ENCODE measurements at places on chromosomes 11 and 22.
A peak's percentile ranks its signal among the peaks of the same experiment; 100 is the strongest.

GRCh38 chr11:74069146-74070046, 60.5 kb upstream of the UCP3 start:
- no peak for ATAC-seq
- peaks cover 36% of the 10 kb centered on the region for H3K36me3 ChIP-seq
- no peak overlapping the region for H3K4me3 ChIP-seq
- no peaks in the 10 kb centered on the region for H3K27me3 ChIP-seq
- no peak overlapping the region for H3K27ac ChIP-seq

DNA sequence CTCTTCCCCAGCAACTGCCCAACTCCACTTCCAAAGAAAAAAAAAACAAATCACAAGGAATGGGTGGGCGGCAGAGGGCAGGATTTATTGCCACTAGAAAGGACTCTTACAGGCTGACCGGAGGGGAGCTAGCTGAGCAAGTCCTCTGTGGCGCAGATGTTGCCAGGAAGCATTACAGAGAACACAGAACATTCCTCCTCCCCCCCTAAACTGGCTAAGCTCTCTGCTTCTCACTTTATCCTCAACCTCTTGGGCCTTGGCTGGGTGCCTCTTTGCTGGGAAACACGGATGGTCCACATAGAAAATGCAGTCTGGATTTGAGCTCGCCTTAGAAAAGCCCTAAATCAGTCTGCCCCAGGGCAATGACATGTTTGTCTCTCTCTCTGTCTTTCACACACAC, 12.6 kb upstream of the FJX1 start:
- no peak for ATAC-seq
- H3K4me1 ChIP-seq, result no peaks in the 10 kb centered on the region
- no peak overlapping the region for H3K27ac ChIP-seq
- H3K4me3 ChIP-seq, result no peak overlapping the region

DNA sequence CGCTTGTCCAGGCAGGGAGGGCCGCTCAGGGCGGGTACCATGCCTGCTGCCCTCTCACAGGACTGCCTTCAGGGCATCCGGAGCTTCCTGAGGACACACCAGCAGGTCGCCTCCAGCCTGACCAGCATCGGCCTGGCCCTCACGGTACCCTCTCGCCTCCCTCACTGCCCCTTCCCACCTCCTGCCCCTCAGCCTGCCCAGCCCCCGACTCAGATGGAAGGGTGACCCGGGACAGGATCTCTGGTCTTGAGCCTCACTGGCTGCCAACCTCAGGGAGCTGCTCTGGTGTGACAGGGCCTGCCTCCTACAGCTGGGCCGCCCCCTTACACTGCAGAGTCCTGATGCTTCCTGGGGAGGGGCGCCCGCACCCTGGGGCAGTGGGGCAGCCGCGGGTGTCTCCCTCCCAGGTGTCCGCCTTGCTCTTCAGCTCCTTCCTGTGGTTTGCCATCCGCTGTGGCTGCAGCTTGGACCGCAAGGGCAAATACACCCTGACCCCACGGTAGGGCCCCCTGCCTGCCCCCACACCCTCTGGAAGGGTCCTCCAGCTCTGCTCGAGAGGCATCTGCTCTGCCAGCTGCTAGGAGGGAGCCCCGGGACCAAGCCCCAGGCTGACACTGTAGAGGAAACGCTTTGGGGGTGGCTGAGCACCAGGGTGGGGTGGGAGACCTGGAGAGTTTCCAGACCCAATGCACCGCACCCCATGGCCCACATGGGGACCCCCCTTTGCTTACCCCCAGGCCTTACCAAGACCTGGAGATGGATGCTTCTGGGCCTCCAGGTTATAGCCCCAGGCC, 14.6 kb downstream of the TSPAN32 start:
- peaks cover 14% of the 10 kb centered on the region for H3K4me1 ChIP-seq
- ATAC-seq, result no peak
- no peak overlapping the region for H3K4me3 ChIP-seq
- H3K36me3 ChIP-seq, result no peaks in the 10 kb centered on the region
- peak overlapping the region; percentile 87 for H3K27ac ChIP-seq
- H3K27me3 ChIP-seq, result no peaks in the 10 kb centered on the region

DNA sequence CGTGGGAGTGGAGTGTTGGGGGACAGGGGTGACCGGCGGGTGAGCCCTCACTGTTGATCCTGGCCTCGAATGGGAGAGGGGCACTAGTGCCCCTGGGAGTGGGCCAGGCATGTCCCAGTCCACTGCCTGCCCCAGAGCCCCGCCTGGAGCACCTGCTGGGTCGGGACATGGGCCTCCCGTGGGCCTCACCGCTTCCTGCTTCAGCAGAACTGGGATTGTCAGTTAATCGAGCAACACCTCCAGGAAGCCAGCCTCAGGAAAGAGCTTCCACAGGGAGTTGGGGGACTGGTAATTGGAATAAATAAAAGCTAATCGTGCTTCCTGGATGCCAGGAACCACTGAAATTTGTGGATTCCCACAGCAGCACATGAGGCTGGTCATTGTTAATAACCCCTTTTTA, 43.8 kb downstream of the PARVB start:
- no peaks in the 10 kb centered on the region for H3K4me1 ChIP-seq
- peak; percentile 24 for ATAC-seq
- H3K27ac ChIP-seq, result peak overlapping the region; percentile 12
- no peaks in the 10 kb centered on the region for H3K27me3 ChIP-seq
- H3K36me3 ChIP-seq, result no peaks in the 10 kb centered on the region
- H3K4me3 ChIP-seq, result no peak overlapping the region

DNA sequence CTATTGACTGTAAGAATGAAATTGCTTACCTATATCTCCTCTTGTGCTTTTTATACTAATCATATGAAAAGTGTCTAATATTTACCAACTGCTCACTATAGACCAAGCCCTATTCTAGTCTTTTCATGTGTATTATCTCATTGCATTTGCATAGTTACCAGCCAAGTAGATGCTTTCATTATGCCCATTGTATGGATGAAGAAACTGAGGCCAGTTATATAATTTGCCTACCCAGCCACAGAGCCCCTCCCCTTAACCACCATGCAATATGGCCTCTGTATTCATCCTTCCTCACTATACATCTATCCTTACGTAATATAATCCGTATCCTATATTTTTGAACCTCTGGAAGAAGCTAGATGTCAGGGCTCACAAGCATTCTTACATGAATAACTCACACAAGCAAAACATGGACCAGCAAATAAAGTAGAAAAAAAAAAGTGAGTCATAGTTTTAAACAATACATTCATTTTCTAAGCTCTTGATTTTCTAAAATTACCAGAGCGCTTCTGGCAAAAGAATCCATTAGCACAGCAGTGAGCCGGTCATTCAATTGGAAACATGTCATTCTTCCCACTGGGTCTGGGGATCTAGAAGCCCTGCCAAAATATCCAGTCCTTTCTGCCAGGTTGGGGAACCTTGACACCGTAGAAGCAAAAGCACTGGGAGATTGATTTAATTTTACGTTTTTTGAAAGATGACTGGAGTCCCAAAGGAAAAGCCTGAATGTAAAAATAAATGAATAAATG, 80.0 kb downstream of the C11orf91 start:
- peaks cover 11% of the 10 kb centered on the region for H3K27me3 ChIP-seq
- no peaks in the 10 kb centered on the region for H3K36me3 ChIP-seq
- no peak for ATAC-seq
- no peak overlapping the region for H3K27ac ChIP-seq
- no peaks in the 10 kb centered on the region for H3K4me1 ChIP-seq
- no peak overlapping the region for H3K4me3 ChIP-seq

DNA sequence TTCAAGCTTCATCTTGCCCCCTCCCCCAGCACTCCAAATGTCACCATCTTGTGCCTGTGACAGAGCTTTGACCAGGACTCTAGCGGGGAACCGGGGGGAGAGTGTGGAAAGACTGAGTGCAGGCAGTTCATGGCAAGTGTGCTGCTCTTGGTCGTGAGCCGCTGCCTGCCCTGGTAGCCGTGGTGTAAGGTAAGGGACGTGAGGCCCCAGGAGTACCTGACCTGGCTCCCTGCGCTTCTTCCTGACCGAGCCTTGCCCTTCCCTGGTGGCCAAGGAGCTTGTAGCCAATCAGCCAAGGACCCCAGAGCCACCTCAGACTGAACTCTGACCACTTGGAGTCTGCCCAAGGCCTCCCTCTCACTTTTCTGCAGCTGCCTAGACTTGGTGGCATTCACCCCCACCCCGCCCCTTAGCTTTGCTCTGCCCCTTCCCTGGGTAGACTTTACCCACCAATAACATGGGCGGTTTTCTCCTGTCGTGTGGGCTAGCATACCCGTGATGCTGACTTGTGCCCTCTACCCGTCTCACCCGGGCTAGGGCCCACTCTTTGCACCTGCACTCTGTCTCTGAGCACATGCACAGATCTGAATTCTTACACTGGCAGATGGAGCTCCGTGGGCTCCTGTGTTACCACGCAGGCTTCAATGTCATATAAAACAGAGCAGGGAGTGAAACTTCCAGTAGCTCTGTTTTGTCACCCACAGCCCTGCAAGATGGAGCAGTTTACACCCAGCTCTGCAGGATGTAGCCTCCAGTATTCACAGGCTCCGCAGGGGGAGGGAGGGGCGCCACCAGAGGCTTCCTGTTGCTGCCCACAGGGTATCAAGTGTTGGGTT, 1.5 kb downstream of the DGKZ start:
- peak overlapping the region; percentile 85 for H3K27ac ChIP-seq
- no peak overlapping the region for H3K4me3 ChIP-seq
- no peak for ATAC-seq
- no peaks in the 10 kb centered on the region for H3K27me3 ChIP-seq
- H3K4me1 ChIP-seq, result peaks cover 76% of the 10 kb centered on the region

- no peaks in the 10 kb centered on the region for H3K27me3 ChIP-seq
- H3K27ac ChIP-seq, result no peak overlapping the region
- H3K4me1 ChIP-seq, result no peaks in the 10 kb centered on the region
- H3K36me3 ChIP-seq, result no peaks in the 10 kb centered on the region
These were observed 770.6 kb downstream of the FAM181B start for GRCh38 chr11:81963018-81963417.

- no peak for ATAC-seq
- no peaks in the 10 kb centered on the region for H3K36me3 ChIP-seq
- H3K4me1 ChIP-seq, result no peaks in the 10 kb centered on the region
- peaks cover 14% of the 10 kb centered on the region for H3K27me3 ChIP-seq
These were observed 177.8 kb downstream of the CEP164 start for GRCh38 chr11:117505285-117505970.

DNA sequence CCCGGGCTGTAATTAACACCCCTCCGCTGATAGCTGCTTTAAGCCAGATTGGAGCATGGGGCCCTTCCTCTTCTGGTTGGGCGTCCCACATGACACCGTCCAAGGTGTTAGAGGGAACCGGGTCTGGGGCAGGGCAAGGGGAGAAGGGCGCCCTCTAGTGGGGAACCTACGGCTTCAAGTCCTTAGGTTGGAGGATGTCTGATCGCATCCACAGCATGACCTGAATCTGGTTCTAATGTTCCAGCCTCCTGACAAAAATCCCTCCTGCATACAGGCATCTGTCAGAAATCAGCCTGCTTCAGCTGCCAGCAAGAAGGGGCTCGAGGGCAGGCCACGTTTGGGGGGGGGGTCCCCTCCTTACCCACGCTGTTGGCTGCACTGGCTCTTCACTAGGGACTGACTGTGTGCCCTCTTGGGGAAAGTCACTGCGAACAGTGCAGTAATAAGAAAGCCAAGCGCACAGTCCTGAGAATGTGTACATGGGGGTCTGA, 94.2 kb upstream of the TBCEL start:
- no peaks in the 10 kb centered on the region for H3K36me3 ChIP-seq
- H3K27ac ChIP-seq, result no peak overlapping the region
- no peaks in the 10 kb centered on the region for H3K4me1 ChIP-seq
- no peak overlapping the region for H3K4me3 ChIP-seq
- ATAC-seq, result peak; percentile 41
- peaks cover 19% of the 10 kb centered on the region for H3K27me3 ChIP-seq

- peaks cover 16% of the 10 kb centered on the region for H3K4me1 ChIP-seq
- peaks cover 75% of the 10 kb centered on the region for H3K27me3 ChIP-seq
- no peaks in the 10 kb centered on the region for H3K36me3 ChIP-seq
- ATAC-seq, result peak; percentile 34
These were observed at the start of gene SLC1A2 for GRCh38 chr11:35419184-35419829. Gene SLC1A2 (minus strand): TSS chr11:35419558. CDS start chr11:35418966, 592 bp downstream.

- no peak for ATAC-seq
- no peak overlapping the region for H3K4me3 ChIP-seq
- no peaks in the 10 kb centered on the region for H3K27me3 ChIP-seq
These were observed 221.1 kb downstream of the LARGE1 start for GRCh38 chr22:33699176-33699575.

- H3K27ac ChIP-seq, result no peak overlapping the region
- no peaks in the 10 kb centered on the region for H3K36me3 ChIP-seq
- H3K4me3 ChIP-seq, result no peak overlapping the region
- H3K27me3 ChIP-seq, result peaks cover 45% of the 10 kb centered on the region
These were observed 148.2 kb upstream of the SNX19 start for GRCh38 chr11:131064373-131064991.

DNA sequence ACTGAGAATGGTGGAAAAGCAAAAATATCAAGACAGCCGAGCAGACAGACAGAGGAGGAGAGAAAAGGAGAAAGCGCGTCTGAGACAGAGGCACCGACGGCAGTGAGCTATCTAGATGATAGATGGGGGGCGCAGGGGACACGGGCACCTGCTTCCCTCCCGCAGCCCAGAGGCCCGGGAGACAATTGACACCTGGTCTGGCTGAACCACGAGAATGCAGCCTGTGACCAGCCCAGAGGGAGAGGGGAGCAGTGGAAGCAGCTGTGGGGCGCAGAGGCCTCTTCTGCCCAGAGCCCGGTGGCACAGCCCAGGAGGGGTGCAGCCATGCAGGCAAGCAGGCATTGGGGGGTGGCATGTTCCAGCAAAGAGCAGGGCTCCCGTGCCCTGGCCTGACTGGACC, 48.2 kb downstream of the ELFN2 start:
- no peaks in the 10 kb centered on the region for H3K36me3 ChIP-seq
- H3K27me3 ChIP-seq, result peaks cover 98% of the 10 kb centered on the region
- H3K4me1 ChIP-seq, result no peaks in the 10 kb centered on the region
- H3K4me3 ChIP-seq, result no peak overlapping the region

DNA sequence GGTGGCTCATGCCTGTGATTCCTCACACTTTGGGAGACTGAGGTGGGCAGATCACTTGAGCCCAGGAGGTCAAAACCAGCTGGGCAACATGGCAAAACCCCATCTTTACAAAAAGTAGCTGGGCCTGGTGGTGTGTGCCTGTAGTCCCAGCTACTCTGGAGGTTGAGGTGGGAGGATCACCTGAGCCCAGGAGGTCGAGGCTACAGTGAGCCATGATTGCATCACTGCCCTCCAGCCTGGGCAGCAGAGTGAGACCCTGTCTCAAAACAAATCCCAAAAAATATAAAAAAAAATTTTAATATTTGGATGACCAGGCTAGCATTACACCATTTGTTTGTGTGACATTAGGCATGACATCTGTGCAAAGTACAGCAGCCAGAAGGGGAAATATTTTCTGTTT, 49.7 kb upstream of the CTTN start:
- no peaks in the 10 kb centered on the region for H3K27me3 ChIP-seq
- ATAC-seq, result no peak
- peaks cover 81% of the 10 kb centered on the region for H3K36me3 ChIP-seq
- H3K27ac ChIP-seq, result no peak overlapping the region
- no peaks in the 10 kb centered on the region for H3K4me1 ChIP-seq
- H3K4me3 ChIP-seq, result no peak overlapping the region

GRCh38 chr11:92605667-92606066, 363.8 kb upstream of the MTNR1B start:
- H3K27ac ChIP-seq, result no peak overlapping the region
- H3K4me3 ChIP-seq, result no peak overlapping the region
- H3K36me3 ChIP-seq, result no peaks in the 10 kb centered on the region
